ENCODE measurements at places on chromosomes 2 and 18.

DNA sequence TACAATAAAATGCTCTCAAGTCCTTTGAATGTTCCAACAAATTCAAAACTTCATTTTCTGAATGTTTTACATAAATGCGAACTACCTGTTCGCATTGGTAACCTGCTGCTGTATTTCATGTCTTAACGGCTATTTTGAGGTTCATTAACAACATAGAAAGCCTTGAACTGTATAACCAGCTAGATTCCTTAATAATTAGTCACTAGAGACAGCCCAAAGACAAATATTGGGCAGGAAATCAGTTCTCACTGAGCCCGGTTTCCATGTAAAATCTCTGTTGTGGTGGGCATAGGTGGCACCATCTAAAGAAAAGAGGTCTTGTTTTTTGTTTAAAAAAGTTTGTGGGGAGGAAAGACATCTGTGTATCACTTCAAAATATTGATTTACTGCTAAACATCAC, 29.2 kb downstream of the PDIA6 start:
- no peak for DNase-seq

DNA sequence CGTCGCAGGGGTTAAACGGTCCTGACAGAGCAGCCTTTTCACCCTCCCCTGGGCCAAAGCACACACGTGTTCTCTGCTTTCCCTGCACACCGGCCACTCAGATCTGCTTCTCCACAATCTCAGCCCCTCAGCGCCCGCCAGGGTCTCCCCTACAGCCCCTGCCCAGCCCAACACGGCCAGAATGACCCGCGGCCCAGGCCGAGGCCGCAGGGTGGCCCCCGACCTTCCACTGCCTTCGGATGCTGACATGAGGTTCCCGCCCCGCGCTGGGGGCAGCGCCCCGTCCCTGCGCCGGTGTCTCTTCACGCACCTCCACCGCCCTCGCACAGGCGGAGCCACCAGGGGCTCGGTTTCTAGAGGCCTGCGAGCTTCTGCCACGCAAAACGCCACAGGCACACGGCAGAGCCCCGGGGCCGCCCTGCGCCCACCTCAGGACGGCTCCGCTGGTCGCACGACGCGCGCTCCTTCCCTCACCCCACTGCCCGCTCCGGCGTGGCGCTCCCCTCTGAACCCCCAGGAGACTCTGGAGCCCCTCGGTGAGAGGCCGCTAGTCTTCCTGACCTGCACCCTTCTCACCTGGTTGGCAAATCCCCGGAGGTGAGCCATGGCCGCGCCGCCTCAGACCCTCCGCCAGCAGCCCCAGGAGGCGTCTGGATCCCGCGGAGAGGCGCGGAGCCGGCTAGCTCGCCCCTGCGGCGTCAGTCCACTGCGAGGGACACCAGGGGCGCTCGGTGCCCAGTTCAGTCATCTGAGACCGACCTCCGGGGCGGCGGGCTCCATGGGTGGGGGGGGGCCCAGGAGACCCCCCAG, 749 bp downstream of the STK25 start:
- DNase-seq = peak; percentile 5

DNA sequence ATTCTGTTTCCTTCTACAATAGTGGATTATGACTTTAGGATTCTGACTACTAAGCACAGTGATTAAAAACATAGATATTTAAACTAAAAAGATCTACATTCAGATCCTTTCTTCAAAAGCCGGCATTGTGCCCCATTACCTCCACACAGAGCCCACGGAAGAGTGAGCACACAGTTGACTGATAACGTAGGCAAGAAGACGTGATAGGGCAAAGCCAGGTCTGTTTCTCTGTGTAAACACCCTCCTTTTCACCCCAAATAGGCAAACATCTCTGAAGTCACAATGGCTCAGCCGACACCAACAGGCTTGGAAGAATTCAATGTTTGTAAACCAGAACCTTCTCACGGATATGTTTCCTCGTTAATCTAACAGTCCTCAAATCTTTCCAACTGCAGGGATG, 302.9 kb downstream of the CMPK2 start:
- no peak for DNase-seq

GRCh38 chr2:86417961-86418360, 23.2 kb upstream of the KDM3A start:
- no peak for DNase-seq

GRCh38 chr2:175872005-175872348, 130.1 kb downstream of the LNPK start:
- no peak for DNase-seq

DNA sequence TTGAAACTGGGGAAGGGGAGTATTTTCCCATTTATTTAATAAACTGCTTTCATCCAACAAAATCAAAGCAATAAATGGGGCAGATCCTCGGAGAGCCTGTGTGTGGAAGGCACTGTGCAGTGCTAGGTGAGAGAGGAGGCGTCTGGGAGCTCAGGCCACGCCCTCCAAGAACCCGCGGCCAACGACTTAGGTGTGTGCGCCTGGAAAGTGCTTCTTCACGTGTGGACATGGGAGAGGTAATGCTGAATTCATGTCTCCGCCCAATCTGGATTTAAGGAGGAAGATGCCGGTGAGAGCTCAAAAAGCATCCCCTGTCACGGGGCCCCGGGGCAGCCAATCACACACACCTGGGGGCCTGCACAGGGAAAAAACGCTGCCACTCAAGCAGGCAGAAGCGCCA, 77.4 kb downstream of the HDAC4 start:
- DNase-seq = no peak

- no peak for DNase-seq
Measured at GRCh38 chr18:45110577-45111501, 430.2 kb downstream of the SETBP1 start.

DNA sequence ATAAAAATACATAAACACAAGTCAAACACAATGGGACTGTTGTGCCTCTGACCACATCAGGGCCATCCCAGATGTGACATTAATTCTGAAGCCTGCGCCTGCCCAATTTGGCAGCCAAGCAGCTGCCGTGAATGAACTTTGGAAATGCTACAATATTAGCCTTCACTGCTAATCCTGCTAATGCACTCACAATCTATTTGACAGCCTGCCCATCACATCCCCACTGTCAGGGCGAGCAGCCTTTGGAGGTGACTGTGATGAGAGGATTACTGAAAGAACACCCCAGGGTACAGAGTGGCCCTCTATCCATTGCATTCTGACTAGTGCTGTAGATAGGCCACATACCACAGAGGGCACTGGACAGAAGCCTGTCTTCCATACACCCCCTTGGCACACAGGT, 21.6 kb downstream of the OSR1 start:
- DNase-seq = no peak

- no peak for DNase-seq
Measured at GRCh38 chr2:211203986-211204385, 647.6 kb downstream of the CPS1 start.

DNA sequence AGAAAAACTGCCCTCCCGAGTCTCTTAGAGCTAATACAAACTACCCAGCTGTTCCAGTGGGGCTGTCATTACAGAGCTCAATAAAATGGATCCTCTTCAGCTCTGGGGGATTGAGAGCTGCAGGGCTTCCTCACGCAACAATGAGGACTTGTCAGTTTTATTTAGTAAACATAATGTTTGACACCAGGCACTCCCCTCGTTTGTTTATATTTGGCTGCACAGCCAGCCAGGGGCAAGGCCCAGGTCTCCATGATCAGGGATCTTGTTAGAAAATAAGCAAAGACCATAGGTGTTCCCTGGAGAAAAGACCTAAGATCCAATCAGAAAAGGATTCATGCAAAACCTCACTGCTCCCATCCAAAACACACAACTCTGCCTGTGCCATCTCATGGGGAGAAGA, 158.2 kb downstream of the C1D start:
- DNase-seq = no peak

- DNase-seq = no peak
Measured at GRCh38 chr2:158533009-158533408, 76.3 kb downstream of the PKP4 start.

DNA sequence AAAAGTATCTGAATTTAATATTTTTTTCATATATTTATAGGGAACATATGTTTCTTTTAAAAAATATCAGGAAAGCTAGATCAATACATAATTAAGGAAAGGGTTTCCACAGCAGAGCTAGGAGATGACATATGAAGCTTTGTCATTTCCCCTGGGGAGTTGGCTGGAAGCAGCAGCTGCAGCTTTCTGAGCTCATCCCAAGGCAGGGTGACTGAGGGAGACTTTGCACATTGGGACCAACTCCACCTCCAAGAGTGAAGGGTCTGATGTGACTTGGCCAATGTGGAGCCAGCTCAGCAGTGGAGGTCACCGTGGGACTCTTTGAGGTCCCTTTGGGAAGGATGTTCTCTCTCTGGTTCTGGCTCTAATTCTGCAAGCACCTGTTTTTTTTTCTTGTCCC, 315.1 kb downstream of the RDH14 start:
- DNase-seq = no peak

GRCh38 chr2:178238750-178239149, 44.4 kb downstream of the OSBPL6 start:
- DNase-seq = no peak

- DNase-seq = peak; percentile 39
Measured at GRCh38 chr18:45688833-45689232, 35.1 kb upstream of the SLC14A1 start.

GRCh38 chr2:113879457-113879856, 10.4 kb upstream of the ACTR3 start:
- DNase-seq = no peak

DNA sequence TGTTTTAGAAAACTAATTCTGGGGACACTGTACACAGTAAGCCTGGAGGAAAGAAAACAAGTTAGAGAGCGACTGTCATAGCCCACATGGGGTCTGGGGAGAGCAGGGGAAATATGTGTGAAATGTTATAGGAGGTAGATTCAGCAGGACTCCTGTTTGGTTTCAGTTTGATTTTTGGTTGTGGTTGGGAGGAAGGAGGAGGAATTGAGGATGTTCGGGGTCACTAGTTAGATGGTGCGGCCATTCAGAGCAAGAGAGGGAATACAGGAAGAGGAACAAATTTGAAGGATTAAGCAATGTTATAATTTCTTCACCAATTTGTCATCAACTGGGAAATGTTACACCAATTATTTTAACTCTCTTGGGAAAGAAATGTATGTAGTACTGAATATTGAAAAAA, 25.1 kb downstream of the TTC39C start:
- DNase-seq = no peak

DNA sequence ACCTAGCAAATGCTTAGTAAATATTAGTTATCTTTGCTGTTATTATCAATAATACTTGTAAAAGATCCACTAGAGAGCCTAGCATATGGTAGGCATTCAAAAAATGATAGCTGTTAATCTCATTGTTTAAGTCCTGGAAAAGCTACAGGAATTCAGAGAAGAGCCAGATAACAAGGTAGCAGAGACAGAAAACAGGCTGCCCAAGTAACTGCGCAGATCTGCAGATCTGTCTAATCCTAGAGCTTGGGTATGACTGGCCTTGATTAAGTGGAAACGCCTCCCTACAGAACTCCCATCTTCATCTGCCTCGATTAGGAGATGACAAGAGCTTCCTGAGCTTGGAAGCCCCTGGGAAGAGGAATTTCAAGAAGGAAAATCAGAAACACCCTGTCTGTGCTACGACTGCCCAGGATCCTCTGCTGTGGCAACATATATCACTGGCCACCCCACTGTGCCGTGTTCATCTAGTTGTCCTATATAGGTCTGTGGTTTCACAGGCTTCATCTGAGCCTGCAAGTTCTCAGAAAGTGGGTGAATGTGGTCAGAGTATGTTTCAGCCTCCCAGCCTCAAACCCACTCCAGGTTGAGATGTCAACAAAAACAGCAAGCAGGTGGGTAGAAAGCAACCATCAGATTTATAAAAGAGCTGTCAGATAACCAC, 151.5 kb upstream of the PKDCC start:
- DNase-seq = no peak

- peak; percentile 0 for DNase-seq
Measured at GRCh38 chr2:32357318-32358110, 691 bp downstream of the BIRC6 start.

DNA sequence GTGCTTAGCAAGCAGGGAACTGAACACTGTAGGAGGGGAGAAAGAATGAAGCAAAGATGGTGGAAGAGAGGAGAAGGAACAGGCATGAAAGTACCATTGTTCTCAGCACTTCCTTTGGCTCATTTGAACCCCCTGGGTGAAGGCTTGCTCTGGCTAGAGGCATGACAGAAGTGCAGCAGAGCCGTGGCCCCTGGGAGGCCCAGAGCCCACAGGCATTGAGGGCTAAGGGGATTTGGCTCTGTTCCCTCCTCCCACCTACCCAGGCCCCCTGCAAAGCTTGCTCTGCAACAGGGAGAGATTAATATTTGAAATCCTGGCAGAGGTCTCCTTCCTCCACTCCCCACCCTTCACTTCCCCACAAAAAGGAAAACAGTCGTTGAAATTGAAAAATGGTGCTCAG, 262.6 kb downstream of the CELF4 start:
- no peak for DNase-seq

DNA sequence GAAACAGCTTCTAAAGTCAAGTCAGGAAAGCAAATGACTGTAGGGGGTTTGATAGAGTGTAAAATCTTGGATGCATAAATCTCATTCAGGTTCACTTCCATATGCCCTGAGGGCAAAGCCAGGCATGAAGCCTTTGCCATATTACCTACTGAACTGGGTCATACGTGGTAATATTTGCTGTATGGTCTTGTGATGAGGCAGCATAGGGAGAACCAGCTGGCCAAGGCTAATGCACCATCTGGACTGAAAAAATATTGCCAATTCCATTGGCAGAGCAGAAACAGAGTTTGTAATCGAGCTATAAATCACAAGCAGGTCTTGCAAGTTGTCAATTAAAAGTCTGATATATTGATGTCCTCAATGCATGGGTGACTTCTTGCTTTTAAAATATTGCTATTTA, 243.8 kb downstream of the ERBB4 start:
- DNase-seq = no peak

- no peak for DNase-seq
Measured at GRCh38 chr2:119449521-119449920, 17.9 kb downstream of the TMEM37 start.

DNA sequence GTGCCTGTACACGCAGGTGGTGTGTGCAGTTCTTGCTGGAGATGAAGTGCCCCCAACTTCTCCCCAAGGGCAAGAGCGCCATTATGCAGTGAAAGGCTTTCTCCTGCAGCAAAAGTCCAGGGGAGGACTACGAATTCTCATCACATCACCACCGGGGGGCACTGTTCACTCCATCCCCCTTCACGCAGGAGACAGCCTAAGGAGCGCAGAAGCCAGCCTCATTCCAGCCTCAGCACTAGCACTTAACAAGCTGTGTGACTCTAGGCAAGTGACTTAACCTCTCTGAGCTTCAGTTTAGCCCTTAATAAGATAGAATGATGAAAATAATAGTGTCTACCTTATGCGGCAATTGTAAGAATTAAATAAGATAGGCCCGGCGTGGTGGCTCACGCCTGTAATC, 32.3 kb downstream of the DNMT3A start:
- DNase-seq = peak; percentile 55

- no peak for DNase-seq
Measured at GRCh38 chr2:3737128-3737527, 33.8 kb downstream of the DCDC2C start.

- no peak for DNase-seq
Measured at GRCh38 chr2:171018522-171018921, 89.5 kb downstream of the GORASP2 start.

Measured in T follicular helper cell (primary cell).